ENCODE measurements at places on chromosomes 4 and X. TPM values are rescaled to one million over a fixed set of nuclear protein-coding genes. Genes with fewer than 3 reads are reported as not detected.

The ARMCX1 gene
- total RNA-seq, result 22.4 TPM

The CHRDL1 gene
- not detected for total RNA-seq

The UGT2B15 gene
- total RNA-seq, result not detected

The HAND2 gene
- total RNA-seq, result not detected

The SLC30A9 gene
- 40.6 TPM for total RNA-seq

The CXXC4 gene
- not detected for total RNA-seq

The SORBS2 gene
- total RNA-seq, result 82.5 TPM

The GAB3 gene
- total RNA-seq, result 6.2 TPM

The ADH7 gene
- not detected for total RNA-seq

The TCEAL8 gene
- total RNA-seq, result 51.8 TPM

The PFKFB1 gene
- 0.20 TPM for total RNA-seq

Measured in endothelial cell of umbilical vein (primary cell).